Stimulated activated CD4-positive, alpha-beta T cell treated with anti-CD3 and anti-CD28 coated beads, Interleukin-1b, Interleukin-23, amount 100 ng/mL, for 1 hour (primary cell): ENCODE measurements at places on chromosomes 6 and 20.

DNA sequence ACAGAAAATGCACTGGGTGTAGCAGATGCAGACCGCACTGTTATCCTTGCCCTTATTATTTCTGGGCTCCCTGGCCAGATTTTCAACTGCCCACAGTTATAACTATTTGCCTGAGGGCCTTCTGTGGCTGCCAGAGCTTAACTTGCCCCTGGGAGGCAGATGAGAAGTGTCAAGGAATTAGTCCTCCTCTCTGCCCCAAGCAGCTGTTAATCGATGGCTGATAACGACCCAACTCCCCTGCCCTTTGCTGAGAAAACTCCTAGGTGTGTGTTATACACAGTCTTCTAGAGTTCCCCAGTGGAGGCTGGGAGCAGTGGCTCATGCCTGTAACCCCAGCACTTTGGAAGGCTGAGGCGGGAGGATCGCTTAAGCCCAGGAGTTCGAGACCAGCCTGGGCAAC is 44.4 kb upstream of the SHLD1 start:
- no peak for DNase-seq

DNA sequence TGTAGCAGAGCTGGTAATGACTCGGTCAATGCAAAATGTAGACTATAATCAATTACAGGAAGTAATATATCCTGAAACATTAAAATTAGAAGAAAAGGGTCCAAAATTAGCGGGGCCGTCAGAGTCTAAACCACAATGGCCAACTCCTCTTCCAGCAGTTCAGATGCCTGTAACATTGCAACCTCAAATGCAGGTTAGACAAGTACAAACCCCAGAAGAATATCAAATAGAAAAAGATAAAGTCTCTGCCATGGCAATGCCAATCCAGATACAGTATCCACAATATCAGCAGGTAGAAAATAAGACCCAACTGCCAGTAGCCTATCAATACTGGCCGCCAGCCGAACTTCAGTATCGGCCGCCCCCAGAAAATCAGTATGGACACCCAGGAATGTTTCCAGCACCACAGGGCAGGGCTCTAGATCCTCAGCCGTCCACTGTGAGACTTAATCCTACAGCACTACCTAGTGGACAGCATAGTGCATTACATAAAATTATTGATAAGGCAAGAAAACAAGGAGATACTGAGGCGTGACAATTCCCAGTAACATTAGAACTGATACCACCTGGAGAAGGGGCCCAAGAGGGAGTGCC is 158.4 kb downstream of the GPX5 start:
- no peak for DNase-seq

GRCh38 chr20:59385038-59385437 is 84.6 kb downstream of the EDN3 start:
- no peak for DNase-seq

- DNase-seq, result no peak
These were observed 15.9 kb downstream of the NRN1 start for GRCh38 chr6:5990786-5991185.

GRCh38 chr6:56263596-56264315 is 16.4 kb upstream of the COL21A1 start:
- no peak for DNase-seq

DNA sequence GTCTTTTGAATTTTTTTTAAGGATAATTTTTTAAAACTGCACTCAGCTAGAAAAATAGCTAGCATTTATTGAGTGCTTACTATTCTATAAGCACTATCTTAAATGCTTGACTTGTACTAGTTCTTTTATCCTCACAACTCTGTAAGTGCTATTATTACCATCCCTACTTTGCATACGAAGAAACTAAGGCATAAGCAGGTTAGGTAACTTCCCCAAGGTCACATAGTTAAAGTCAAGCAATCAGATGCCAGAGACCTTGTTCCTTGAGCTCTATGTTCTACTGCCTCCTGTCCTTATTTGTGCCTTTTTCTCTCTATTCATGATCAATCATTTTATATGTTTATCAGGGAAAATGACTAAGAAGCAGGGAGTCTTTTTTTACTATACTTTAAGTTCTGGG is 65.0 kb downstream of the GCLC start:
- no peak for DNase-seq

DNA sequence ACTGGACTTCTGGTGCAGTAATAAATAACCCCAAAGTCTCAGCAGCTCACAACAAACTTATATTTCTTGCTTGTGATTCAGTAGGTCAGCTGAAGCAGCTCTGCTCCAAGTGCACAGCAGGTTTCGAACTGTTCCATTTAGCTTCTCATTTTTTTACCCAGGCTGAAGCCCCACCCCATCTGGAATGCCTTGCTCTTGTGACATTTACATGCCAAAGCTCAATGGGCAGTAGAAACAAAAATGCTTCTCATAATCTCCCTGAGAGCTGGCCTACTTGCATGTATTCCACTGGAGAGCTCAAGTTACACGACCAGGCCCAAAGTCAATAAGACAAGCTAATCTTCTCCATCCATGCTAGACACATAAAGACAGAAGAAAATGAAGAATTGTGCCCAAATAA is 165.2 kb downstream of the HAO1 start:
- no peak for DNase-seq

GRCh38 chr6:61538801-61539200 is 747.2 kb downstream of the KHDRBS2 start:
- no peak for DNase-seq

DNA sequence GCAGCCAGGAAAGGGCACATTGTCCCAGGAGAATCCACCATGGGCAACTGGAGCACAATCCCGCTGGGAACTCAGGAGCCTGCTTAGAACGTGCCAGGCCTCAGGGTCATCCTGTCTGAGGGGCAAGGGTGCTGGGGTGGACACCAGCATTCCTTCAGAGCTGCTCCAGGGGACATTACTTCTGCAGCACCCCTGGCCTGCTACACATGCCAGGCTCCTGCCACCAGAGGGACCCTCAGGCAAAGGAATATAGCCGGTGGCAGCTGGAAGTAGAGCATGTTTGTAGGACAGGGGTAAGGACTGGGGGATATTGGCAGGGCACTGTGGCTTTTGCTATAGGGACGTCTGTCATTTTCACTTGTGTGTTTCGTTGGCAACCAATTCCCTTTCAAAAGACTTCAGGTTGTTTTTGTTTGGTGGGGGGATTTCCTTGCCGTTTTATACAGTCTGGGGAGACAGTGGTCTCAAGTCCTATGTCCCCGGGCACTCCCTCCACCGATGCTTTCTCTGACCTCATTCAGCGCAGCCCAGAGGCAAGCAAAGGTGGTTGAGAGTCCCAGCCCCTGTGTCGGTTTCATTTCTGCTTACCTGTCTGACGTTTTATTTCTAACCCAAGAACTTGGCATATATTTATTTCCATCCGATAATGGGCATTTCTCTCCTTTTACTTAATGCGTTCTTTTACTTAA is 130.8 kb downstream of the JPH2 start:
- no peak for DNase-seq

- no peak for DNase-seq
These were observed 23.9 kb downstream of the PAX1 start for GRCh38 chr20:21729316-21729715.

DNA sequence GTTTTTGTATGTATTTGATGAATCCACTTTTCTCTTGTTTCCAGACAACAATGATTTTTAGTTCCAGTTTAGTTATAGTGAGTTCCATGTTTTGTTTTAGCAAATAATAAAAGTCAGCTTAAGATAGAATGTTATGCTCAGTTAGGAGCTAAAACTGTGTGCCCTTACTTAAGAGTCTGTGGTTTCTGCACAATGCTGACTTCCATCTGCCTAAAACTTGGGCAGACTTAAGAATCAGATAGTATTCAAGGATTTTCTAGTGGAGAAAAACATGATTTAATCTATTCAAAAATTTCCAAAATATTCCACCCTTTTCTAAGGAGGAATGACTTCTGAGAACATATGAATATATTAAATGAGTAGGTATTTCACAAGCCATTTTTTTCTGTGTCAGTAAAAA is 32.8 kb downstream of the LAMA4 start:
- no peak for DNase-seq
